ENCODE measurements at places on chromosomes 3 and 15.

- DNase-seq = no peak
Measured at GRCh38 chr15:74613953-74614743, 1.5 kb upstream of the CLK3 start.

GRCh38 chr15:70103880-70104626 lies 6.3 kb upstream of the TLE3 start:
- no peak for DNase-seq

DNA sequence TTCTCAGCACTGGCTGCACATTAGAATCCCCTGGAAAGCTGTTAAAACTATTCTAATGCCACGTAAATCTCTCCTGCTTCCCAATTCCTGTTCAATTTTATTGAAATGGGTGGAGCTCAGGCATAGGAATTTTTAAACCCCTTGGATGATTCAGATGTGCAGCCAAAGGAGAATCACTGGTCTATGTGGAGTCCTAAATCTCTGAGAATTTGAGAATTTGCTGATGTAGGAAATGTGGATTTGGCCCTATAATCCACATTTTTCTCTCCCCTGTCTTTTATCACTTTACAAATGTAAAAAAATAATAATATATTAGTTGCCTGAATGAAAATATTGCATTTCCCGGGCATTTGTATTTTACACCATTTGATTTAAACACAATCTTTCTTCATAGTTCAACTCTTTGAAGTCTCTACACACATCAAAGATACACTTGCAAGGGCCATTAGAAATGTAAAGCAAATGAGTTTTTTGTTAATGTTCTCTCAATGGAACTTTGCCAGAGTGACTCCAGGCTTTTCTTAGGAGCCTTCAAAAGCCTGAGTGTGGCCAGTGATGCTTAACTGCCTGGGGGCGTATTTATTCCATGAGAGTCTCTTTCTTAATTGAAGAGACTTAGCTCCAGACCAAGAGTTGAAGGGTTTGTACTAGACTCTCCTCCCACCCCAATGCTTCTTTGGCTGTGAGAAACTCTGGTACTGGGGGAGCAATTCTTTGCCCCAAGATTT lies 48.8 kb upstream of the PTX3 start:
- no peak for DNase-seq

GRCh38 chr15:67199881-67200763 lies 54.3 kb downstream of the AAGAB start:
- no peak for DNase-seq

DNA sequence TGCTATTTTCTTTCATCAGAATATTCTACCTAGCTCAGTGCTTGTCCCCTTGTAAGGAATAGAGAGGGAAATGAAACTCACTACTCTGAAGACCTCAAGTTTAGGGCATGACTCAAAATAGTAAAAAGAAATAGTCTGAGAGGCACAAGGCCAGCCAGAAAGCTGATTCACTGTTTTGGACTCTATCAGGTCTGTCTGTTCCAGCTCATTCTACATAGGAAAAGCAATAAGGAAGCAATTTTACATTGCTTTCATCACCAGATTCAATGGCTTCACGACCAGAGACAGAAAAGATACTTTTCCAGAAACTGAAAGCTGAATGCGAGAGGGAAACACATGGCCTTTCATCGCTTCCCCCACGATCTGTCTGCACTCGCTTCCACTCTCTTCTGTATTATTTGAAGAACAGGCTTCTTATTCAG lies 276.0 kb downstream of the GBE1 start:
- peak; percentile 5 for DNase-seq

DNA sequence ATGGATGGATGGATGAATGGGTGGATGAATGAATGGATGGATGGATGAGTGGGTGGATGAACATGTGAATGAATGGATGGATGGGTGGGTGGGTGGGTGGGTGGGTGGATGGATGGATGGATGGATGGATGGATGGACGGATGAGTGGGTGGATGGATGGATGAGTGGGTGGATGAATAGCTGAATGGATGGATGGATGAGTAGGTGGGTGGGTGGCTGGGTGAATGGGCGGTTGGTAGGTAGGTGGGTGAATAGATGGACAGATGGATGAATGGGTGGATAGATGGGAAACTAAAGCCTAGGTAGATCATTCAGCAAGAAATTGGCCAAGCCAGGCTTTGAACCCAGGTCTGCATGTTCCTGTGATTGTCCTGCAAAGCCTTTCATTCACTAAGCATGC lies 155.6 kb downstream of the WNT5A start:
- no peak for DNase-seq

DNA sequence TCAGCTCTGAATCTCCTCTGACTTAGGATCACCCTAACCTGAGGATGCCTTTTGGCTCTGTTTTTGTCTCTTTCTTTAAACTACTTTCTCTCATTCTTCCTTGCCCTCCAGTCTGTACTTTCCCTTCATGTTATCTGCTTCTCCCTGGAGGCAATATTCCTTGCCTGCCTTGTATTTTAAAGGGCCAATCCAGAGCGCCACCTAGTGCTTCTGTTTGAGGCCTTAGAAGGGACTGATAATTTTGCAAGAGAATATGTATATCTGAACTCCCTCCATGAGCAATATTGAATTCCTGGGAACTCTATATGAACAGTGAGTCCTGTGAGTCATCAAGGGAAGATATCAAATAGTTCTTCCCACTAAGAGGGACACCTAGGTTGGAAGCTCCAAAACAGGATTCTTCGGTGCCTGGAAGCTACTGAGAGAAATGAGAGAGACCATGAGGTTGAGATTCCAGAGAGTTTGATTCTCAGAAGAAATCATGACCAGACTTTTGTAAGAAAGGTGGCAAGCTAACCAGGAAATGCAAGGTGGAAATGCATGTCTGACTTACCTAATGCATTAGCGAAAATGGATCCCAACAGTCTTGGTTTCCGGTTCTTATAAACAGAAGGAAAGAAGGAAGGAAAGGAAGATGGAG lies 203.8 kb upstream of the CD96 start:
- peak; percentile 83 for DNase-seq

DNA sequence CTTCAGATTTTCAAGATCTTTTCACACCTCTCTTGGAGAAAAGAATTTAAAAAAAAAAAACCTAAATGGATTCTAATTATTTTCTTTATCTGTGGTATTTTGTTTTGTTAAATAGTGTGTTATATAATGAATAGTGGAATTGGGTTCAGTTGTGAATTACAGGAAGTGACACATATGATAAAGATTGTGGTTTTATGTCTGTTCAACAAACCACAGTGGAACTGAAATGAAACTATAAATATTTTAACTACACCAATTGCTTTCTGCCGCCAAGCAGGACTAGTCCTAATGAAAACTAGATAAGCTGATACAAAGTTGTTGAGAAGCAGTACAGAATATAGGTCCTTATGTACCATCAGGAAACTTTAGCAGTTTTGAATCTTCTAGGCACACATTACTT lies 121.6 kb downstream of the UBE2E2 start:
- DNase-seq = no peak

- DNase-seq = no peak
Measured at GRCh38 chr3:66390013-66390412, 110.8 kb downstream of the LRIG1 start.

DNA sequence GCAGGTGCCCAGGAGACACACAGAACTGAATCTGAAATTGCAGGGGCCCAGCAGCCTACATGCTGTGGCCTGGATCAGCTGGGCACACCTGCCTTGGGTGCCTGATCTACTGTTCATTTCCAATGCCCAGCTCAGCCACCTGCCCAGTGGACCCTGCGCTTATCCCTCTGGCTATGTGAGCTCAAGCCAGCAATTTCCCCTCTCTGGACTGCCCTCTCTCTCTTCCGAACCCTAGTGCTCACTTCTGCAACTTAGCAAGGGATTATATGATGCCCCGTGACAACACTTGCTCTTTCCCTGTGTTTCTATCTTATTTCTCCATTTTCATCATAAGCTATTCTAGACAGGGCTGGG lies 276.0 kb downstream of the UACA start:
- DNase-seq = no peak

DNA sequence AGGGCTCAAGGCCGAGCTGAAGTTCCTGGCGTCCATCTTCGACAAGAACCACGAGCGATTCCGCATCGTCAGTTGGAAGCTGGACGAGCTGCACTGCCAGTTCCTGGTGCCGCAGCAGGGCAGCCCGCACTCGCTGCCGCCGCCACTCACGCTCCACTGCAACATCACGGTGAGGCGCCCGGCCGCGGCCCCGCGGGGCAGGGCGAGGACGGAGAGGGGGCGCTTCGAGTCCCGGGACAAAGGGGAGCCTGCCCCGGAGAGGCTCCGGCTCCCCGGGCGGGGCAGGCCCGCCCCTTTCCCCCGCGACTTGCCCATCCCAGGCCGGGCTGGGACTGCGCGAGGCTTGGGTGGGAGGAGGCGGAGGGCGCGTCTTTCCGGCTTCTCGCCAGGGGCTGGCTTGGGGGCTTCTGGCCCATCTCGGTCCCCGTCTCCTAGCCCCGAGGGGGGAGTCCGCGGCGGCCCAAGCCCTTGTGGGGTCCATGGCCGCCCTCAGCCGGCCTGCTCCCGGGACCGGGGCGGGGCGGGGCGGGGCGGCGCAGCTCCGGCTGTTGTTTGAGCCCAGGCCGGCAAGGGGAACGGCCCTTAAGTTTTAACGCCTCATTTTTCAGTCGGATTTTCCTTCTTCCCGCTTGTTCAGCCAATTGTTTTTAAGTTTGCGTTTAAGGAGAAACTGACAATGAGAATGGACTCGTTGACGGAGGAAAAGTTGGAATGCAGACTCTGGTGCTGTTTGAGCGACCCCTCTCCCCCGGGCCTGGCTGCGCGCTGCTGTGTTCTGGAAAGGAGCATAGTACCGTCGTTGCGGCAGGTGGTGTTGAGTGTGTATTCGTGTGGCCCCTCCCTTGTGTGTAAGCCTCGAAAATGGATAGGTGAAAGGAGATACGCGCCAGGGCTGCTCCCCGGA lies 683 bp downstream of the UBE2Q2 start:
- DNase-seq = peak; percentile 85

- DNase-seq = no peak
Measured at GRCh38 chr3:141407047-141407446, 38.7 kb downstream of the ZBTB38 start.

- no peak for DNase-seq
Measured at GRCh38 chr15:70257573-70258248, 160.0 kb upstream of the TLE3 start.

DNA sequence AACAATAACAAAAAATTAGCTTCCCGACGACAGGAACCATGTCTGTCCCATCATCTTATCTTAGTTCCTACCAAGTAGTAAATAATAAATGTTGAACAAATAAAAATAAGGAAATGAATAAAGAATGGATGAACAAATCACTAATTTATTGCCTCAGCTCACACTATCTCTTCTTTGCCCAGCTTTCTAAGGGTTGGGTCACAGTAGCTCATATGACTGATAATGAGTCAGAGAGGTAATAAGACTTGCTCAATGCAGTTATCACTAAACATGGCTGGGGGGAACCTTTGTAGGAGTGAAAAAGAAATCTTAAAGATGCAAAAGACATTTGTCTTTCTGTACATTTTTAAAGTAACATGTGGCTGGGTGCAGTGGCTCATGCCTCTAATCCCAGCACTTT lies 182.2 kb downstream of the WDR76 start:
- peak; percentile 82 for DNase-seq

DNA sequence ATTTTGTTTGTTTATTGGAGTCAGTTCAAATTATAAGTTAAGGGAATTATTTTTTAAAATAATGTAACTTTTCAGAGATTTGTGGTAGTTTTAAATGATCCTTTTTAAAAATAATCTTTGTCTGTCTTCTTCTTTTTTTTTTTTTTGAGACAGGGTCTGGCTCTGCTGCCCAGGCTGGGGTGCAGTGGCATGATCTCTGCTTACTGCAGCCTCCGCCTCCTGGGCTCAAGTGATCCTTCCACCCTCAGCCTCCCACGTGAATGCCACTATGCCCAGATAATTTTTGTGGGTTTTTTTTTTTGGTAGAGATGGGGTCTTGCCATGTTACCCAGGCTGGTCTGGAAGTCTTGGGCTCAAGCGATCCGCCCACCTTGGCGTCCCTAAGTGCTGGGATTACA lies 12.6 kb downstream of the FNDC3B start:
- DNase-seq = no peak

DNA sequence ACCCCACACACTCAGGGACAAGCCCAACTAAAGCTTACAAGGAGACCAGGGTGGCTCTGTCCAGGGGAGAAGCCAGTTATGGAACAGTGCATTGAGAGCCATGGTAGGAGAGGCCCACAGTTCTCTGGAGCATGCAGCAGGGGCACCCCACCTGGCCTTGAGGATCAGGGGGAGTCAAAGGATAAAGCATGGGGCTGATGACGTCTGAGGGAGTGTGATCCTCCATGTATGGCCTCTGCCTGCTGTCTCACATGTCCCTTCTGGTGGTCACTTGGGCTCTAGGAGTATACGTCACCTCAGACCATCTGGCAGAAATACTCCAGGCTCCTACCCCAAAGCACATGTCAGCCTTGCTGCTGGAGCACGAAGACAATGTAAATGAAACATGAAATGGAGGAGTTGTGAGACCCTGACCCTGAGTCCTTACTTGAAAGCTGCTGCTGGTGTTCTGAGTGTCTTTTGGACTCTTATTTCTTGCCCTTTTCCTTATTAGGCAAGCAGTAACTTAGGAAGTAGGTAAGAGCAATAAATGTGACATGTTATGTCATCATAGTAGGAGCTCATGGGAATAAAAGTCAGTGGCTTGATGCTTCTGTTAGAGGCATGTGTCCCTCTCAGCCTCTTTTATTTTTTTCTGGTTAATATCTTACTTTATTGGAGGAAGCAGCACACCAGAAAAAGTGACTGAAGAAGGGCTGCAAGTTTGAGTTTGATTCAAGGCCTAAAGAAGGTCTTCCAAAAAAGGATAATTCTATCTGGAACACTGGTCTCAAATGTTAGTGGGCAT lies 15.5 kb downstream of the SRPRB start:
- no peak for DNase-seq

DNA sequence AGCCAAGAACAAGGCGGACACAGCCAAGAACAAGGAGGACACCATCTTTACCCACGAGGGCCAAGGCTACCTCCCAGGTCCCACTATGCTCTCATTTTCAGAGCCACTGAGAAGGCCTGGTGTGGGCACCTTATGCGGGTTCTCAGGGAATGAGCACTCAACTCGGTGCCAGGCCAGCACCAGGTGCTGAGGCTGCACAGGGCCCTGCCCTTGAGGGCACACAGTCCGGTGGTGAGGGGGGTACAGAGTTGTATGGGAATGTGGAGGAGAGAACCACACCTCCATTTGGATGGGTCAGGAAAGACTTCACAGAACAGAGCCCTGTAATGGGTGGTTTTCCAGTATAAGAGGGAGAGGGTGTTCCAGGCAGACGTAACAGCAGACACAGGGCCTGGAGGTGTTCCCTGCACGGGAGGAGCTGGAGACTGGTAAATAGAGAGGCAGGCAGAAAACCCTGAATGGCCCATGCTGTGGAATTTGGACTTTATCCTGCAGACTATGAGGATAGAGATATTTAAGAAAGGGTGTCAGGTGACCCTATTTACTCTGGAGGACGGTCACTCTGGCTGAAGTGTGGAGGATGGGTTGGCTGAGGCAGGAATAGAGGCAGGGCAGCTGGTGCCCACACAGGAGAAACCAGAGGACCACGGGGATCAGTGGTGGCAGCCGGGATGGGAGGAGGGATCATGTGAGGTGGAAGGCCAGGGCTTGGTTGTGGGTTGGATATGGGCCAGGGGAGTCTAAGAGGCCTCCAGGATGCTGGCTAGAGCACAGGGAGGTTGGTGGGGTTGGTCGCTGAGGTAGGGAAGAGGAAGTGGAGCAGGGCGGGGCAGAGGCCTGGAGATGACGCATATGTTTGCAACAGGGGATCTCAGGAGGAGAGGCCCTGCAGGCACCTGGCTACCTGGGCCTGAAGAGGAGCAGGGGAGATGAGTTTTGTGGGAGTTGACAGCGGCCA lies 34.6 kb downstream of the CRABP1 start:
- peak; percentile 95 for DNase-seq
